ENCODE measurements at places on chromosomes 4 and X.

- no peak for DNase-seq
Observed at GRCh38 chr4:137521053-137521452, 11.2 kb downstream of the PCDH18 start.

- DNase-seq: no peak
Observed at GRCh38 chr4:120692964-120693363, 229.6 kb downstream of the PRDM5 start.

- DNase-seq: no peak
Observed at GRCh38 chr4:122997463-122998101, 75.2 kb upstream of the NUDT6 start.

- DNase-seq: no peak
Observed at GRCh38 chr4:105600951-105601350, 48.5 kb downstream of the ARHGEF38 start.

All from NCI-H1417 treated with DMSO at 0.1 percent for 48 hours (cell line).